Stimulated activated CD4-positive, alpha-beta T cell treated with anti-CD3 and anti-CD28 coated beads, Interleukin-1b, Interleukin-23, amount 100 ng/mL, for 1 hour (primary cell): ENCODE measurements at places on chromosomes 16 and 17.

DNA sequence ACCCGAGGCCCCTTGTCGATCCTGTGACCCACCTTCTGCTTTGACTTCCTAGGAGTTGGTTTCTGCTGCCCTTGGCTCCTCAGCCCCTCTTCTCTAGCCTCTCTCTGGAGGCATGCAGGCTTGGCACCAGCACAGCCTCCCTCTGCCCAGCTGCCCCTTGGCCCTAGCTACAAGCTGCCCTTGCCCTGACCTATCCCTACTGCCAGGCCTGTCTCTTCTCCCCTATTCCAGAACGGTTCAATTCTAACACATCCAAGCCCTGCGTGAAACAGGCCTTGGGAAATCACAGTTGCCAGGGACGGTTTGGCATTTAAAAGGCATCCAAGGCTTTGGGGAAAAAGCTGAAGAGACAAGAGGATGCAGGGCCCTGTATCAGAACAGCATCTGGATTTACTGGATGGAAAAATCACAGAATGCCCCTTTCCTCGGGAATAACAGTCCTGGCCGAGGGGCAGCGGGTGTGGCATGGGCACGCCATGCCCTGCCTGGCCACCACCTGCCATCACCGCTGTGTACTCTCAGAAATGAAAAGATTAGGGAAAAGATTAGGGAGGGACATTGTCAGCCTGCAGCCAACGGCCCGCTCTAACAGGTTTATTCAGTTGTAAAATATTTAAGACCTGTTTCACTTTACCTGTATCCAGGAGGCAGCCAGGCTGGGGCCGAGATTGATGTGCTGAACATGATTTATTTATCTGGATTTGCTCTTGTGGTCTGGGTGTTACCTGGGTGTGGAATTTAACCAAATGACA, 15.8 kb downstream of the RAI1 start:
- DNase-seq = no peak

DNA sequence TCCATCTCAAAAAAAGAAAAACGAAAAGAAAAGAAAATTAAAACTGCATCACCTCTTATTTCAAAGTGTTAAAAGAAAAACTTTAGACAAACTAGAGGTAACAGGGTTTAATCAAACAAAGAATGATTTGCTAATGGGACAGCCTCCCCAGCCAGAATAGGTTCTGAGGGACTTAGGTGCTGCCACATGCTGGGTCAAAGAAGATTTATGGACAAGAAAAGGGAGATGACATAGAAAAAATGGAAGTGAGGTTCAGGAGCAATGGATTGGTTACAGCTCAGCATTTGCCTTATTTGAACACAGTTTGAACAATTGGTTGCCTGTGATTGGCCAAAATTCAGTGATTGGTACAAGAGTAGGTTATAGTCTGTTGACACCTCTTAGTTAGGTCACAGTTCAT, 21.1 kb downstream of the TMC5 start:
- DNase-seq = no peak

GRCh38 chr16:17358846-17359245, 111.9 kb downstream of the XYLT1 start:
- DNase-seq = no peak

DNA sequence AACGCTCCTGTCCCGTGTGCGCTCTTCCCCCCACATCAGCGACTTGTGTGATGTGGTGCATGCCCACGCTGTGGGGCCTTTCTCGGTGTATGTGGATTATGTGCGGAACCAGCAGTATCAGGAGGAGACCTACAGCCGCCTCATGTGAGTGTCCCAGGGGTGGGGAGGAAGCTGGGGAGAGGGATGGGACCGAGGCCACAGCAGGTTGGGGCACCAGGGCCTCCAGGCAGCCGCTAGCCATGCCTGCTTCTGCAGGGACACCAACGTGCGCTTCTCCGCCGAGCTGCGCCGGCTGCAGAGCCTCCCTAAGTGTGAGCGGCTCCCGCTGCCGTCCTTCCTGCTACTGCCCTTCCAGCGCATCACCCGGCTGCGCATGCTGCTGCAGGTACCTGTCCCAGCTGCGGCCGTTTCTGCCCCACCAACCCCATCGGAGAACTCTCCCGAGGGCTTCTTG, 5.8 kb downstream of the ARHGEF15 start:
- no peak for DNase-seq

DNA sequence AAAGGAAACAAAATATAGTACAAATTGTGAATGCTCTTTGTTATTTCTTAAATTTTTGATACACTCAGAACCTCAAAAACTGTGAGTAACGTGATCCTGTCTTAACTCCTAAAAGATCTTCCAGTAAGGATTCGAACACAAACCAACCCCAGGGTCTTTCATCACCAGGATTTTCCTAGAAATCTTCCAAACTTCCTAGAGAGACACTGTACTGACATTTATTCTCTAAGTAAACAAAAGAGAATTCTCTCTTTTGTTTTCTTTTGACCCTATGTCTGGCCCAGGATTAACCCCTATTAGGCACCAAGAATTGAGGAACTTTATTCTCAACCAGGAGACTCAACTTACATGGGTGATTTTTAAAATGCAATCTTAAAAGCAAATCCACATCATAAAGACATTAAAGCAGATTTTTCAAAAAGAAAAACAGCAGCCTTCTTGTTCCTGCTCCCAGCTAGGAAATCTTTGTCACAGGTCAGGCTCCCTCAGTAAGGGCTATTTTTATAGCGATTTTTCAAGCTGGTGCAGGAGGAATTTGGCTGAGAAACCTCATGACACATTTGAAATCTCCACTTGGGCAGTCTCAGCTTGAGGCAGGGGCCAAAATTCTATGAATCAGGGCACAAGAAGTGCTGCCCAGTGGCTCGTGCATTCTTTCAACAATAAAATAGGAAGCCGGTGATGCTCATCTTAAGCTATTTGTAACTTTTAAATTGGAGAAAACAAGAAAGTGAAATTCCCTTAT, 6.2 kb upstream of the SMG1 start:
- no peak for DNase-seq

DNA sequence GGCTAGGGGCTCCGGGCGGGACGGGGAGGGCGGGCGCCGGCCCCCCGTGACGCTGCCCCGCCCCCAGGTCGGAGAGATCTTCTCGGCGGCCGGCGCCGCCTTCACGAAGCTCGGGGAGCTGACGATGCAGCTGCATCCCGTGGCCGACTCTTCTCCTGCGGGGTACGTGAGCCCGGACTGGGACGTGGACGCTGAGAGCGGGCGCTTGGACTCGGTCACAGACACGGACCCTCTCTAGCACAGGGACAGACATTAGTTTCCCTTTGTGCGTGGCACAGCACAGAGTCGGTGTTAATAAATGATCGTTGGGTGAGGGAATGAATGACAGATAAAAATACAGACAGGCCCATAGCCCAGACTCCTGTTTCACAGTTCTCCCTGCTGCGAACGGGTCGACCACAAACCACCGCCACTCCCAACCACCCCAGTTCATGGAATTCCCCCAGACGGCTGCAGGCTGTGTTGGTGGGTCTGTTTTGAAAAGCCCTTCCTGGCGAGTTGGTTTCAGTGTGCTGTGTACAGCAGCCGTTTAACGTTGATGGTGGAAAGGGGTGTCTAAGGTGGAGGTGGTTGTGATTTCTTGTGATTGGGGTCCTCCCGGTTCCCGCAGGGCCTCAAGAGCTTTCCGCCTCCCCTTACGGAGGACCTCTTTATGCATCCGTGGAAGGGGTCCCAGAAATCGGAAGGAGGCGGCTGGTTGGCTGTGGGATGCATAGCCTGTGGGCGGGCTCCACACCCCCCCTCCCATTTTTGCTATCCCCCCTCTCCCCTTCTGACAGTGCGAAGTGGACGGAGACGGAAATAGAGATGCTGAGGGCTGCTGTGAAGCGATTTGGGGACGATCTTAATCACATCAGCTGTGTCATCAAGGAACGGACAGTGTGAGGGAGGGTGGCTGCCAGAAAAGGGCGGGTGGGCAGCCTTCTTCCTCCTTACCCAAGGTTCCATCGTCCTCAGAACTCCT, 2.9 kb downstream of the RNASEK start:
- DNase-seq = peak; percentile 57

DNA sequence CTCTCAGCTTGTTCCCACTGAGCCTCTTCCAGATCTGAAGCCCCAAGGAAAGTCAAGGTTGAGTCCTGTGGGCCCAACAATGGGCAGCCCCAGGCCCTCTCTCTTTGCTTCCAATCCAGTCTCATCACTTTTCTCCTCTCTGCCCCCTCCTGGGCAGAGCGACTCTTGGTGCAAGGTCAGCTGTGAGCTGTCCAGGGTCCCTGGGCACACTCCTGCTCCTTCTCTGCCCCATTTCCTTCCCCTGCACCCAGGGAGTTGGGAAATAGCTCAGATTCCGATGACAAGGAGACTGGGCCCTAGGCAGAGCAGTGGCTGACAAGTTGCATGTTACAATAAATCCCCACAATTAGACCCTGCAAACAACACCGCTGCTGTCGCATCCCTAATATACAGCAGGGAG, 16.1 kb upstream of the CRHR1 start:
- no peak for DNase-seq

GRCh38 chr17:4548721-4549531, 6.3 kb downstream of the MYBBP1A start:
- no peak for DNase-seq

DNA sequence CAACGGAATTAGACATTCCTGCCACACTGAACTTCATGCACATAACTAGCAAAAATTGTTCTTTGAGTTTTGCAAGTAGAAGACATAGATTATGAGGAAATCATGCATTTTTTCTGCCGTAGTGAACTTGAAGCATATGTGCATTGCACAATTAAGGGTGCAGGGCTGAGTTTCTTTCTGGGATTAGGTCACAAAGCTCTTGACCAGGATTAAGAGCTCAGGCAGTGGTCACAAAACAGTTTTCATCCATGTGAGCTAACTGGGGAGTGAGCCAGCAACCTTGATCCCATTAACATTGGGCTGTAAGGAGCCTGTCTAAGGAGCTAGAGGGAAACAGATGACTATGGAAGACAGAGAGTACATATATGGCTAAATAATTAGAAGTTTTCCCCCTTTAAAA, 143.7 kb downstream of the PMP22 start:
- DNase-seq = no peak

- DNase-seq = no peak
Observed at GRCh38 chr16:987906-988305, 6.3 kb downstream of the SOX8 start.

GRCh38 chr17:51154176-51154575, 817 bp downstream of the NME1 start:
- DNase-seq = no peak

- no peak for DNase-seq
Observed at GRCh38 chr17:63181856-63182255, 215.8 kb downstream of the TANC2 start.

- no peak for DNase-seq
Observed at GRCh38 chr16:66705790-66706505, 9.4 kb upstream of the CMTM4 start.

GRCh38 chr17:56536766-56537165, 56.7 kb upstream of the NOG start:
- no peak for DNase-seq

DNA sequence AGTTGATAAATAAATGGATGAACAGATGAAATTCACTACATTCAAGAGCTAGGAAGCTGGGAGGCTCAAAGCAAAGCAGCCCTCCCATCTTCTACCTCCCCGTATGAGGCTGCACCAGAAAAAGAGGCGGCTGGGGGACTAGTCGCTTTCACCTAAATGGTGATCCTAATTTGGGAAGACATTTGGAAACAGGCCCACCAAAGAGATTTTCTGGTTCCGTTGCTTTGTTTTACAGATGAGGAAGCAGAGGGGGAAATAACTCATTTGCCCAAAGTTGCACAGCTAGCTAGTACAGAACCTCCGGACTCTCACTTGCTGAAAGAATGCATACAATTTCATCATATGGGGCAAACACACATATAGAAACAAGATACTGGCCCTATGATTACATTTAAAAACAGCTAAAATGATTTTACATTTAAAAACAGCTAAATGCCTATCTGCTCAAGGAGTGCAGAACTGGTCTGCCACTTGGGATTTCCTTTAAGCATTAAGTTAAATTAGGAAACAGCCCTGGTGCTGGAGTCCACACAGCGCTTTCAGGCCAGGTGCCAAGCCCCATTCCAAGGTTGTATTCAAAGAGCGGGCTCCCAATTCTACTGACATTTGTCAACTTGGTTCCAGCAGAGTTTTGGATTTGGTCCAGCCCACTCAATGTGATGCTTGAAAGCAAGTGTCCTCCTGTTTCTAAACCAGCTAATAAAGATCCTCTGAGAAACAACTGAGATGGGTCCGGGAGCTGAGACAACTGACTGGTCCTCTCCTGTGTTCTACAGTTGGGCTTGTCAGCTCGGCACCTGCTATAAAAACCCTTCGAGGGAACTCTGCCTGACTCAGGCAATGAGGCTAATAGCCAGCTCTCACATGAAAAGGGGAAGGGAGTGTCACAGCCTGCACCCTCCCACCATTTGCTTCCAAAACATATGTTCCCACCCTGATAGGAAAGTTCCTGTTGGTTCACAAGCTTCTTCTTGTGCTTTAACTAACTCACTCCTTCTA, 11.7 kb downstream of the ERN1 start:
- no peak for DNase-seq

GRCh38 chr17:42922294-42922693, 21.7 kb downstream of the G6PC1 start:
- DNase-seq = no peak
